ENCODE measurements at places on chromosomes 3 and 15.
A peak's percentile ranks its signal among the peaks of the same experiment; 100 is the strongest.

GRCh38 chr3:63819151-63819398, at the start of gene C3orf49:
Gene C3orf49, plus strand, starts transcription at chr3:63819299. Its CDS starts 173 bp downstream, at chr3:63819472.
- no peak within 1 kb of the TSS for H3K4me3 ChIP-seq
- H3K36me3 ChIP-seq = peaks cover 7% of the 10 kb centered on the region
- no peaks in the 10 kb centered on the region for H3K27me3 ChIP-seq
- DNase-seq = no peak

GRCh38 chr3:6860954-6861624, at the start of gene GRM7:
Gene GRM7, plus strand, starts transcription at chr3:6861115.
- no peaks in the 10 kb centered on the region for H3K36me3 ChIP-seq
- no peak within 1 kb of the TSS for H3K4me3 ChIP-seq
- no peaks in the 10 kb centered on the region for H3K4me1 ChIP-seq
- no peak within 1 kb of the TSS for H3K27ac ChIP-seq

GRCh38 chr3:173191611-173192010, 50.6 kb upstream of the SPATA16 start:
- H3K27ac ChIP-seq = no peak overlapping the region
- H3K4me1 ChIP-seq = no peaks in the 10 kb centered on the region
- H3K36me3 ChIP-seq = no peaks in the 10 kb centered on the region
- H3K4me3 ChIP-seq = no peak overlapping the region

DNA sequence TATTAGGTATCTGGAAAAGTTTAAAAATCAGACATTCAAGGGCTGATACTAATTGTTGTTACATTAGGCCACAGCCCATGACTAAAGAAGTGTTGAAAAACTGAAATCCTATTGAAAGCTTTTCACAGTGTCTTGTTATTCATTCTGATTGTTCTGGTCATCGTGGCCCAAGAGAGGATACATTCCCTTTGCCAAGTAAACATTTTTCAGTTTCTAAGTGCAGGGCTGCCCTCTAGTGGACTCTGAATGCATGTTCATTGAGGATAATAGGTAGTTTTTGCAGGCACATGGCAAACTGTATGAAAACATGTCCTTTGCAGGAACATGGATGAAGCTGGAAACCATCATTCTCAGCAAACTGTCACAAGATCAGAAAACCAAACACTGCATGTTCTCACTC, 181.1 kb downstream of the MYRIP start:
- no peaks in the 10 kb centered on the region for H3K4me1 ChIP-seq
- no peak for DNase-seq
- peaks cover 2% of the 10 kb centered on the region for H3K36me3 ChIP-seq
- no peak overlapping the region for H3K27ac ChIP-seq
- H3K27me3 ChIP-seq = no peaks in the 10 kb centered on the region
- H3K4me3 ChIP-seq = no peak overlapping the region

DNA sequence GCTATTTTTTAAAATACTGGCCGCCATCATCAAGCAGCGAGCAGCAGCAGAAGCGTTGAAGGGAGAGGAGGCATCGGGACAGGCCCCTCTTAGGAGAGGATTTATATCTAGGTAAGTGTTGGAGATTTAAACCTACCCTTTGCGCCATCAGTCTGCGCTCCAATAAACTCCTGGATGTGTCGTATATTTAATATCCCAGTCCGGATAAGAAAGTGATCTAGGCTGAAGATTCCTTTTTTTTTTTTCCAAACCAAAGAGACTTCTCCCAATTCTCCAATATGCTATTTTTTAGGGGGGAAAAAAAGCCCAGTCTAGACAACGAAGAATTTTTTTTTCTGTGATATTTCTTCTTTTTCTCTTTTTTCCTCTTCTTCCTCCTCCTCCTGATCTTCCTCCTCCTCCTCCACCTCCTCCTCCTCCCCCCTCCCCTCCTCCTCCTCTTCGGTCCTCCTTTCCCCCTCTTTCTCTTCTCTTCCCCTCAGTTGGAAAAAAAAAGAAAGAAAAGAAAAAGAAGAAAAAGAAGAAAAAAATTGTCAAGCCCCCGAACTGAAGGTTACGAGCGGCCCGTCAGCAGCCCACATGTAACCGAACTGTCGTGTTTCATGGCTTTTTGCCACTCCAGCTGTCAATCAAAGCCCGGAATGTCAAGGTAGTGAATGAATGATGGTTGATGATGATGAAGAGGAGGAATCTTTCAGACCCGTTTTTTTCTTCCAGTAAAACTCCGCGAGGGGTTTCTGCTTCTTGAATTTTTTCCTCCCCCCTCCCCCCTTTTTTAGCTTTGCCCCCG, 835 bp downstream of the MEIS2 start:
- peaks cover 36% of the 10 kb centered on the region for H3K4me1 ChIP-seq
- peak overlapping the region; percentile 95 for H3K4me3 ChIP-seq
- peak overlapping the region; percentile 72 for H3K27ac ChIP-seq
- peaks cover 11% of the 10 kb centered on the region for H3K36me3 ChIP-seq
- H3K27me3 ChIP-seq = peaks cover 71% of the 10 kb centered on the region

- DNase-seq = no peak
- no peaks in the 10 kb centered on the region for H3K4me1 ChIP-seq
- H3K4me3 ChIP-seq = no peak overlapping the region
- H3K36me3 ChIP-seq = no peaks in the 10 kb centered on the region
- no peak overlapping the region for H3K27ac ChIP-seq
Measured at GRCh38 chr3:160001148-160001760, 12.6 kb downstream of the IL12A start.

DNA sequence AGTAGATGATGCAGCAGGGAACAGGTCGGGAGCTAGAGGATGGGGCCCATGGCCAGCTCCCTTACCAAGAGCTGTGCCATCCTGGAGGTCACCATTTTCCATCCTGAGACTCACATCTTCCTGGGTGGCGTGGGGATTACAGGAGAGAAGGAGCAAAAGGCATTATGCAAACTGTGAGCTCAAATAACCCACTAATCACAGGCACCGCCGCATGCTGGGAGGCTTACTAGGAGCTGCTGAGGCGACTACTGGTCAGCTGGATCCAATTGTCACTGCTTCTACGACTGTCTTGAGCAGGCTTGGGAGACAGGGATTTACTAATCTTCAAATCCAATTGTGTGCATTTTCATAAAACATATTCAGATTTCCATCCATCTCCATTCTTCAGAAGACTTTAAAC, 12.5 kb upstream of the KBTBD12 start:
- no peaks in the 10 kb centered on the region for H3K4me1 ChIP-seq
- DNase-seq = no peak
- H3K27ac ChIP-seq = no peak overlapping the region

DNA sequence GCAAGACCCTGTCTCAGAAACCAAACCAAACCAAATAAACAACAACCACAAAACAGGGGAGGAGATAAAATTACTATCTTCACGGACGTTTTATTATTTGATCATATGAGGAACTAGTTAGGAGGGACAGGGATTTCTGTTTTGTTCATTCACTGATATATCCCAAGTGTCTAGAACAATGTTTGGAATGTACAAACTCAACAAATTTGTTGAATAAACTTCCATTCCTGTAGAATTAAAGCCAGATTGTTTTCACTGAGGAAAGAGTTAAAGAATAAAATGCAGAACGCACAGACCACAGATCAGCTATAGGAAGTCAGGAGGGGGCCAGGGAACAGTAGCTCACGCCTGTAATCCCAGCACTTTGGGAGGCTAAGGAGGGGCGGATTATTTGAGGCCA, 6.5 kb upstream of the STRC start:
- peaks cover 2% of the 10 kb centered on the region for H3K4me1 ChIP-seq
- no peak overlapping the region for H3K4me3 ChIP-seq
- H3K27me3 ChIP-seq = peaks cover 14% of the 10 kb centered on the region
- H3K27ac ChIP-seq = no peak overlapping the region
- DNase-seq = no peak

DNA sequence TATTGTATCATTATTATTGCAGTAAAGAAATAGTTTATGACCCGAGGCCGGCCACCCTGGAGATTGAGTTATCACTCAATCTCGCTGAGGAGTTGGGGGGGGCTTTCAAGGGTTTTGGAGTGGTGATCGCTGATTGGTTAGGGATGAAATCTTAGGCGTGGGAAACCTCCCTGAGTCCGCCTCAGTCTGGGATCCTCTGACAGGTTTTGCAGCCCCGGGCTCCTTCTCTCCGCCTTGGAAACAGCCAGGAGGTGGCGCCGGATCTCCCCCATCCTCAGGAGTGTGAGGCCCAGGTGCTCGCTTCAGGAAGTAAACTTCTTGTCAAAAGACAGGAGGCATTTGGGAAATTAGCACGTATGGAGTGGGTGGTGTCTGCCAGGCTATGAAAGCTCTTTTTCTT, 41.1 kb upstream of the SEC61A1 start:
- peaks cover 33% of the 10 kb centered on the region for H3K27me3 ChIP-seq
- peaks cover 3% of the 10 kb centered on the region for H3K36me3 ChIP-seq
- H3K4me1 ChIP-seq = peaks cover 4% of the 10 kb centered on the region
- H3K4me3 ChIP-seq = no peak overlapping the region
- DNase-seq = no peak
- H3K27ac ChIP-seq = no peak overlapping the region

GRCh38 chr3:191356631-191357439, 26.5 kb upstream of the UTS2B start:
- peaks cover 2% of the 10 kb centered on the region for H3K4me1 ChIP-seq
- no peak overlapping the region for H3K4me3 ChIP-seq
- H3K27me3 ChIP-seq = no peaks in the 10 kb centered on the region
- no peak for DNase-seq
- H3K36me3 ChIP-seq = no peaks in the 10 kb centered on the region
- no peak overlapping the region for H3K27ac ChIP-seq

DNA sequence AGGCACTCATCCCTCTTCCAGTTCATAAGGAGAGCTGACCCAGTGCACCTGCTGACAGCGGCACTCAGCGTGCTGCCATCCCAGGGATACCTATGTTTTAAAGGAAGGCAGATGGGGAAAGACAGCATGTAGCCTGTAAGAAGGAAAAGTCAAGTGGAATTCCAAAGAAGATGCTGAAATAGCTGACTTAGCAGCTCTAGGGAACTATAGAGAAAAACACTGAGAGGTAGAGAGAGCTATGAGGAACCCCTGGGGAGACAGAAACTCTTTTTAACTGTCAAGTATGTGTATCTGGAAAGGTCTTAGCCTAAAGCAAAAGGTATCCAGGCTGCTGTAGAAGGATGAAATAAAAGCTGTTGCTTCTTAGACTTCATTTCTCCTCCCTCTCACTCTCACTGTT, 113.4 kb upstream of the BCL6 start:
- DNase-seq = no peak
- peaks cover 4% of the 10 kb centered on the region for H3K36me3 ChIP-seq
- no peaks in the 10 kb centered on the region for H3K4me1 ChIP-seq
- H3K27me3 ChIP-seq = no peaks in the 10 kb centered on the region
- no peak overlapping the region for H3K27ac ChIP-seq
- no peak overlapping the region for H3K4me3 ChIP-seq

DNA sequence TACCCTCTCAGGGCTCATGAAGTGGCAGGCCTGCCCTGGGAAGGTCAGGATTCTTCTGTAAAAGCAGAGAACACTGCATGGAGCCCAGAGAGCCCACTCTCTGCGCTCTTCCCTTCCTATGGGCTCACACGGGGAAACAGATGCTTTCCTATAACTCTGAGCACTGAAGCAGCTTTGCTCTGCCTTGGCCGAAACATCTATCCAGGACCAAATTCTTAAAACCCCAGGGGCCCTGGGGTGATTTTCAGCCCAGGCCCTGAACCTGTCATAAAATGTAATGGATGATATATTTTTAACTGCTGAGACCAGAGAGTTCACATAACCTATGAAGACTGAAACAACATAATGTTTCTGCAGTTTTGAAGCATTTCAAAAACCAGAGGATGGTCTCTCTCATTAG, 249.9 kb upstream of the CTDSPL start:
- H3K4me3 ChIP-seq = no peak overlapping the region
- no peaks in the 10 kb centered on the region for H3K4me1 ChIP-seq
- DNase-seq = no peak
- H3K27me3 ChIP-seq = peaks cover 14% of the 10 kb centered on the region

- H3K4me1 ChIP-seq = peaks cover 18% of the 10 kb centered on the region
- no peaks in the 10 kb centered on the region for H3K36me3 ChIP-seq
- H3K27me3 ChIP-seq = no peaks in the 10 kb centered on the region
Measured at GRCh38 chr3:48426944-48427629, 2.8 kb downstream of the PLXNB1 start.

DNA sequence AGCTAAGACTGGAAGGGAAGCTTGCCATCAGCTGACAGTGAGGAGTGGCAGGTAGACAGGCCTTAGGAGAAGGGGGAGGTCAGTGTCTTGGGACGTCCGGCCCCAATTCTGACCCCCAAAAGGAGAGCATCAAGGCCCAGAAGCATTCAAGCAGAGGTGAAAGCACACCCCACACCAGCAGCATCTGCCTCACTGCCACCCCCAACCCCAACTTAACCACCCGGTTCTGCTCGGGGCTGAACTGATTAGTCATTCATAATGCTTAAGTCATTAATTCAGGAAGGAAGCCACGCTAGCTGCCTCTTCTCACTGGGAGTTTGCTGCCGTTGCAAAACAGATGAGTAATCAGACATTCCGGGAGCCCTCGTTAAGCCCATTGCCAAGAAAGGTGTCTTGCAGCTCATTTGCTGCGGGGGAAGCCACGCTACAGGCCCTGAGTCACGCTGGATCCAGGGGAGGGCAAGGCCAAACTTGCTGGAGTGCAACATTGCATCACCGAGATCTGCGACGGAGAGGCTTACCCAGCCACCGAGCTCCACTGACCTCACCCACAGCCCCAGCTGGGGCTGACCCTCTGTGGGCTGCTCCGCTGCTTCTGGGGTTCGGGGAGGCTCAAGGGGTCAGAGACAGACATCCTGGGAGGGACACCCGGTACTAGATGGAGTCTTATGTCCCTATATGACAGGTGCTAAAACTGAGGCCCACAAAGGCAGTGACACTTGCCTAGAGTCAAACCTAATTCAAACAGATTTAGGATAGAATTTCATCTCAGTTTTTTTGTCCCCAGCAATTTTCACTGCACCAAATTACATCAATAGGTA, 46.4 kb upstream of the HES1 start:
- peaks cover 21% of the 10 kb centered on the region for H3K27me3 ChIP-seq
- DNase-seq = no peak
- H3K4me3 ChIP-seq = no peak overlapping the region
- no peaks in the 10 kb centered on the region for H3K36me3 ChIP-seq

DNA sequence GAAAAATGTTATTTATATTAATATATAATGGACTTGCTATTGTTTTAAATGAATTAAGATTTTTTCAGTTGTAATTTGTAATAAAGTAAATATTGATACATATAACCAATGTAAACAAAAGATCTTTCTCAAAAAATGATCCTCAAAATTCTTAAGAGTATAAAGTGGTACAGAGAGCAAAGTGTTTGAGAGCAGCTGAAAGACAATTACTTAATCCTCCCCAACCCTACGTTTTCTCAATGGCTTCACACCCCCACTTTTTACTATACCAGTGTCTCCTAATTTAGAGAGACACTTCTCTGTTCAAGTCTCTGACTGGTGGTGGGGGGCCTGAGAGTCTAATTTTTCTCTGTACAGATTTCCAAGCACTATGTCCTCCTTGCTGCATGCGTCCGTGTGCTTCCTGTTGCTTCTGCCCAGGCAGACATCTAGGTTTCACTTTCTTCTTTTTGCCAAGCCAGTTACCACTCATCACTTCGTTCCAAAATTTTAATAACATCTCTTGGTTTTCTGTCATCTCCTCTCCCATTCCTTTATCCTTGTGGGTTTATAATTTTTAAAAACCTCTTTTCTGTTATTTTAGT, 276.3 kb upstream of the DNAJC19 start:
- peak overlapping the region; percentile 47 for H3K4me3 ChIP-seq
- H3K36me3 ChIP-seq = no peaks in the 10 kb centered on the region
- DNase-seq = no peak
- H3K4me1 ChIP-seq = peaks cover 3% of the 10 kb centered on the region
